Type B pancreatic cell (in vitro differentiated cells): ENCODE measurements at places on chromosomes 16 and 17.

DNA sequence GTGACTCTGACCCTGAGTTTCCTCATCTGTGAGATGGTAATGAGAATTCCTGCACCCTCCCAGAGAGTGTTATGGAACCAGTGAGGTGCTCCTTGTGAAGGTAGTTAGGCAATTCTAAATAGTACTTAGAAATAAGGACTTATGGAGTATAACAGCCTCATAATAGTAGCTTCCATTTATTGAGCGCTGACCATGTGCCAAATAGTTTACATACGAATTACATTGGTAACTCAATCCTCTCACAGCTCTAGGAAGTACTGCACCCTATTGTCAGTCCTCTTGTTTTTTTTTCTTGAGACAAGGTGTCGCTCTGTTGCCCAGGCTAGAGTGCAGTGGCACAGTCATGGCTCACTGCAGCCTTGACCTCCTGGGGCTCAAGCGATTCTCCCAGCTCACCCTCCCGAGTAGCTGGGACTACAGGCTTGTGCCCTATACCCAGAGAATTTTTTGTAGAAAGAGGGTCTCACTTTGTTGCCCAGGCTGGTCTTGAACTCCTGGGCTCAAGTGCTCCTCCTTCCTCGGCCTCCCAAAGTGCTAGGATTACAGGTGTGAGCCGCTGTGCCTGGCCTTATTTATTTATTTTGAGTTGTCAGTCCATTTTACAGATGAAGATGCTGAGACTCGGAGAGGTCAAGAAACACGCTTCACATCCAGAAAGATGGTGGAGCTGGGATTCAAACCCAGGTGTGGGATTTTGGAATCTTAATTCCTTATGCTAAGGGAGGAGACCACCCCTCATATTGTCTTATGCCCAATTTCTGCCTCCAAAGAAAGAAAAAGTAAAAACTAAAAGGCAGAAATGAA is 2.9 kb downstream of the TNS4 start:
- DNase-seq, result no peak

DNA sequence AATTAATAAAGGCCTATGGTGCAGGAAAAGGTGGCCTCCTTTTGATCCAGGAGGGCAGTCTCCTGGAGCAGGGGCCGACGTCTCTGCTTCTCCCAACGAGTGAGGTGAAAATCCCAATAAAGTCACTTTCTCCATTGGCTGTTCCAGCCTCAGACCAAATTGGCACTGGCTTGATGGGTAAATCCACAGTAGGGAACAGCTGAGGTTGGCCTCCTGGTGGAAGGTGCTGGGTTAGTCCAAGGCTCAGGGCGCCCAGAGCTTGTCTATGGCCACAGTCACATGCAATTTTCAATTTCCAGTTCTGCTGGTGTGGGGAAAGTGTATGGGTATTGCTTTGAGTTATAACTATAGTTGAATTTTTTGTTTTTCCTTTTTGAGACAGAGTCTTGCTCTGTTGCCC is 79.0 kb downstream of the NETO2 start:
- DNase-seq, result no peak

GRCh38 chr17:72118335-72119076 is 2.3 kb upstream of the SOX9 start:
- DNase-seq, result peak; percentile 82

- no peak for DNase-seq
Observed at GRCh38 chr17:10614536-10615155, 42.5 kb downstream of the MYH3 start.

DNA sequence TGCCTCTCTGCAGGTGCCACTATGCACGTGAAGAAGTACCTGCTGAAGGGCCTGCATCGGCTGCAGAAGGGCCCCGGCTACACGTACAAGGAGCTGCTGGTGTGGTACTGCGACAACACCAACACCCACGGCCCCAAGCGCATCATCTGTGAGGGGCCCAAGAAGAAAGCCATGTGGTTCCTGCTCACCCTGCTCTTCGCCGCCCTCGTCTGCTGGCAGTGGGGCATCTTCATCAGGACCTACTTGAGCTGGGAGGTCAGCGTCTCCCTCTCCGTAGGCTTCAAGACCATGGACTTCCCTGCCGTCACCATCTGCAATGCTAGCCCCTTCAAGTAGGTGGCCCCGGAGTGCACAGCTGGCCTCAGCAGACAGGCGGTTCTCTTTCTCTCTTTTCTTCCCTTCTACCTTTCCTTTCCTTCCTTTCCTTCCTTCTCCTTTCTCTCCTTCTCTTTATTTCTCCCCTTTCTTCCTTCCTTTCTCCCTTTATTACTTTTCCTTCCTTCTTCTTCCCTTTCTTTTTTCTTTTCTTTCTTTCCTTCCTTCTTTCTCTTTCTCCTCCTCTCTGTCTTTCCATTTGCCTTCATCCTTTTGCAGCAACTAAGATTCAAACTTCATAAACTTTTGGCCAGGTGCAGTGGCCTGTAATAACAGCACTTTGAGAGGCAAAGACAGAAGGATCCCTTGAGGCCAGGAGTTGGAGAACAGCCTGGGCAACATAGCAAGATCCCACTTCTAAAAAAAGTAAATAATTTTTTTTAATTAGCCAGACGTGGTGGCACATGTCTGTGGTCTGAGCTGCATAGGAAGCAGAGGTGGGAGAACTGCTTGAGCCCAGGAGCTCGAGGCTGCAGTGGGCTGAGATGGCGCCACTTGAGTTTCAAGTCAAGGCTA is 46.7 kb downstream of the SCNN1B start:
- DNase-seq, result no peak

- DNase-seq, result no peak
Observed at GRCh38 chr17:16044487-16044886, 44.9 kb downstream of the TTC19 start.

GRCh38 chr16:15865742-15866141 is 8.9 kb upstream of the MYH11 start:
- DNase-seq, result no peak

DNA sequence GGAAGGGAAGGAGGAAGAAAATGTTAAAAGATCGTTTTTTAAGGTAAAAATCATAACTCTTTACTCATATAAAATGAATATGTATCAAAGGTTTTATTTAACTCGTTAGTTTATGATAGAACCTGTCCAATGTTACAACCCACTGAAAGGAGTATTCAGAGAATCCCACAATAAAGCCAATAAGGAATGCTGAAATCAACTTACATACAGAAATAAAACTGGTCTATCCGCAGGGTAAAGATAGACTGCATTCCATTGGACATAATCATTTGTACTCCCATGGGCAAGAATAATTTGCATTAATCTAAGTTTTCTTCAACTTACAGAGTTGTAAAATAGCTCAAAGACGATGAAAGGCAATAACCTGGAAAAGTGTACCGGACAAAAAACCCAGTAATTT is 17.9 kb upstream of the BEAN1 start:
- DNase-seq, result no peak

GRCh38 chr17:50426814-50427787 is 1.1 kb downstream of the ACSF2 start:
- DNase-seq, result no peak

- DNase-seq, result no peak
Observed at GRCh38 chr17:81672504-81672903, 6.0 kb downstream of the CCDC137 start.

DNA sequence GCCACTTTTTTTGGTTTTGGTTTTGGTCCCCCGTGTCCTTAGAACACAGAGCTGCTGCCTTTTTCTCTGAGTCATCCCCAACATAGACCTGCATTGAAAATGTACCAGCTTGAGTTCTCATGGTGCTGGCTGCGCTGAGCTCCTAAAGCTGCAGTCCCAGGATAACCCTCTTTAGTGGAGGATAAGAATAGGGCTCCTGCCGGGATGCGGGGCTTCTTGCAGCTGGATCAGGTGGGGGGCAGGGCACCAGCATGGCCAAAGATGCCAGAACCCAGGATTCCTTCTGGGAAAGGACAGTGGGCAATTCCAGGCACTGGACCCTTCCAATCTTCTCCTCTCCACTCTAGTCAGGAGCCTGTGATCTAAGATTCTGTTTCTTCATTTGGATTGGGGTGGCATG is 8.3 kb upstream of the CLUH start:
- DNase-seq, result no peak

- no peak for DNase-seq
Observed at GRCh38 chr17:43449470-43450248, 34.1 kb upstream of the DHX8 start.

- DNase-seq, result no peak
Observed at GRCh38 chr17:81406117-81406953, 11.1 kb downstream of the BAHCC1 start.

DNA sequence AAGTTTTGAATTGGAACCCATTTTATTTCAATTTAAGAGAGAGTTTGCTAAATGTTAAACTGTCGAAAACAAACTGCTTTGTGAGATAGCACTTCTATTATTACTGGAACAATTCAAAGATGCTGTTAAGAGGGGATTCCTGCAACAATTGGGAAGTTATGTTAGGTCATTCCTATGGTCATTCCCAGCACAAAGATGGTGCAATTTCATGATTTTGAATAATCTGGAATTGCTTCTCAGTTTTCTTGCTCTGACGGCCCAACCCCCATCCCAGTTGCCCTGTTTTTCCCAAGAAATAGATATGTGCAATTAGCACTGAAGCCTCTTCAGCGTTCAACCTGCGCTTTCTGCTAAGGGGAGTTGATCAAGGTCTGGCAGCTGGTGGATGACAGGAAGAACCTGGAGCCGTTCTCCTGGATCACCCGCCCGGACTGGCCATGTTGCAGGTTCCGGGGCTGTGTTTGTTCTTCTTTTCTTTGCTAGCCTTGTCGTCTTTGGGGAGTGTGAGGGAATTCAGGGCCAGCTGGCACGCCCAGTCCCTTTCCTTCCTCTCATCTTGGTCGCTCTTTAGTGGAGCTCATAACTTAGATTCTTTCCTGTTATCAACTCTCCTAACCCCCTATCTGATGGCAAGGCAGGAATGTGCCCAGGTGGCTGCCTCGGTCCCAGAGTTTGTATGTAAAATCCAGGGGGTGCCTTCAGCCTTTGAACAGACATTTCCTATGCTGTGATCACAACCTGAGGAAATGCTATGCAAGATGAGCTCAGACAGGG is 29.0 kb upstream of the IRF8 start:
- no peak for DNase-seq

DNA sequence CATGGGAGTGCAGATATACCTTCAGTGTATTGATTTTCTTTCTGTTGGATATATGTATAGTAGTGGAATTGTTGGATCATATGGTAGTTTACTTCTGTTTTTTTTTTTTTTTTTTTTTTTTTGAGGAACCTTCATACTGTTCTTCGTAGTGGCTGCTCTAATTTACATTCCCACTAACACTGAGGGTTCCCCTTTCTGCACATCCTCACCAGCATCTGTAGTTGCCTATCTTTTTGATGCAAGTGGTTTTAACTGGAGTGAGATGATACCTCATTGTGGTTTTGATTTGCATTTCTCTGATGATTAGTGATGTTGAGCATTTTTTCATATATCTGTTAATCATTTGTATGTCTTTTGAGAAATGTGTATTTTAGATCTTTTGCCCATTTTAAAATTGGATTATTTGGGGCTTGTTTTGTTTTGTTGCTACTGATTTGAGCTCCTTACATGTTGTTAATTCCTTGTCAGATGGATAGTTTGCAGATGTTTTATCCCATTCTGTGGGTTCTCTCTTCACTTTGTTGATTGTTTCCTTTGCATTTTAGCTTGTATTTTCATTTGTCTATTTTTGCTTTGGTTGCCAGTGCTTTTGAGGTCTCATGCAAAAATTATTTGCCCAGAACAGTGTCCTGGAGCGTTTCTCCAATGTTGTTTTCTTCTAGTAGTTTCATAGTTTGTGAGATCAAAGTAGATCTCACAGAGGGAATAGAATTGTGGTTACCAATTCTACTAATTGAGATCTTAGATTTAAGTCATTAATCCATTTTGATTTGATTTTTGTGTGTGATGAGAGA is 25.0 kb upstream of the BCAS3 start:
- no peak for DNase-seq

DNA sequence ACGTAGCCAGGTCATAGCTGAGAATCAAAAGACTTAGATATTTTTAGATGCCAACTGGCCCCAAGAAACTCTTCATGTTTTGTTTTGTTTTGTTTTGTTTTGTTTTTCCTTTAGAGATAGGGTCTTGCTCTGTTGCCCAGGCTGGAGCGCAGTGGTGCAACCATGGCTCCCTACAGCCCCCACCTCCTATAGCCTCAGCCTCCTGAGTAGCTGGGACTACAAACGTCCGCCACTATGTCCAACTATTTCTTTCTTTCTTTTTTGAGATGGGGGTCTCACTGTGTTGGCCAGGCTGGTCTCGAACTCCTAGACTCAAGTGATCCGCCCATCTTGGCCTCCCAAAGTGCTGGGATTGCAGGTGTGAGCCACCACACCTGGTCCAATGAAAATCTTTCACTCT is 107.1 kb downstream of the ADCY9 start:
- no peak for DNase-seq

DNA sequence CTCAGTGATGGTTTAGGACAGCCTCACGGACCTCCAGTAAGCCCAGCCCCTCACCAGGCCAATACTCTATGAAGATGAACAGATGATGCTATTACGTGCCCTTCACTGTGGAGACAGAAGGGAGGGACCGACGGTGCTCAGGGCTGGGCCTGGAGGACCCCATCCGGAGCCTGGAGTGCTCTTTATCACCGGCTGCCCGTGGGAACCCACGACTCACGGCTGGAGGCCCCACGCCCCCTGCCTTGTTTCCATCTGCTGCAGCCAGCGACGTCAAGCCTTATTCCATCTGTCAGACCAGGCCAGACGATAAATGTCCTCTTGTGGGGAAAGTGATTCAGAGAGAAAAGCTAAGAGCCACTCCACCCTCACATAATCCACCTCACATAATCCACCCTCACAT is 4.0 kb upstream of the TIMM22 start:
- no peak for DNase-seq

- DNase-seq, result no peak
Observed at GRCh38 chr17:20890338-20890737, 152.5 kb downstream of the USP22 start.

DNA sequence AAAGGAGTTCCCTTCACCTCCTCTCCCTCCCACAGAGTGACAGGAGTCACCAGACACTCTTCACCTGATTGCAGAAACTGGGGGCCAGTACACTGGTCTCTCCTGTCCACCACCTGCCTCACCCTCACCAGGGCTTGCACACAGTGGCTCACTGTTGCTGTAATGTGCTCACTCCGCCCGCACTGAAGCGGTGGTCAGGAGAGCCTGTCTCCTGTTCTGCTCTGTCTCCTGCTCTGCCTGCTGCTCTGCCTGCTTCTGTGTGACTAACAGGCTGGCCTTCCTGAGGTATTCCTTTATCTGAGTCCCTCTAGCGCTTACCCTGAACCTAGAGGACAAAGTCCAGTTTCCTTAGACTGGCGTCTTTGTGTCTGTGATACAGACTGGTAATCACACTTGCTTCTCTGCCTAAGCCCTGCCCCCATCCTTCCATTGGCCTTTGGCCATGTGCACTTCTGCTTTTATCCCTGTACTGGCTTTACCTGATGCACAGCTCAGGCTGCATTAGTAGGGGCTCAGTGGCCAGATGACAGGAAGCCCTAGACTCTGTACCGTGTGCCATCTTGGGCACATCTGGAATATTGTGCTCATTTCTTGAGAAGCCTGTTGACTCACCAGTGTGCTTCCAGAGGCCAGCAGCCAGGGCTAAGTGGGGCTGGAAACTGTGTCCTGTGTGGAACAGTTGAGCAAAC is 13.3 kb downstream of the PROCA1 start:
- no peak for DNase-seq

- no peak for DNase-seq
Observed at GRCh38 chr17:36907407-36907806, 29.9 kb upstream of the LHX1 start.

- no peak for DNase-seq
Observed at GRCh38 chr17:39595928-39596510, 11.7 kb downstream of the NEUROD2 start.
